ENCODE measurements at places on chromosomes 7 and 10.
A peak's percentile ranks its signal among the peaks of the same experiment; 100 is the strongest.

DNA sequence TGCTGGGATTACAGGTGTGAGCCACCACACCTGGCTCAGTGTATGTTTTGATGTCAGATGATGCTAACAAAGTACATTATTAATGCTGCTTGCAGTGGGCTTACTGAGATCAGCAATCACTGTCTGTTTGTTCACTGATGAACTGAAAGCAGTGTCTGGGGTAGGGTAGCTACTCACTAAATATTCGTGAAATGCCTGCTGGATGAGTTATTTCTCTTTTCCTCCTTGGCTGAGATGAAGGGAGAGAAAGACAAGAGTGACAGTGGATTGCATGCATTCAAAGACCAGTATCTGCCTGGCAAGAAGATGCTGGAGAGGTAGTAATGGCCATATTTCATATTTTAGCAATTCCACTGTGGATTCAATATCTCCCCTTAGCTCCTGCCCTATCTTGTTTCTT lies 32.3 kb downstream of the FAM107B start:
- DNase-seq: no peak

- no peak for DNase-seq
Observed at GRCh38 chr7:116170180-116170579, 40.2 kb upstream of the TES start.

DNA sequence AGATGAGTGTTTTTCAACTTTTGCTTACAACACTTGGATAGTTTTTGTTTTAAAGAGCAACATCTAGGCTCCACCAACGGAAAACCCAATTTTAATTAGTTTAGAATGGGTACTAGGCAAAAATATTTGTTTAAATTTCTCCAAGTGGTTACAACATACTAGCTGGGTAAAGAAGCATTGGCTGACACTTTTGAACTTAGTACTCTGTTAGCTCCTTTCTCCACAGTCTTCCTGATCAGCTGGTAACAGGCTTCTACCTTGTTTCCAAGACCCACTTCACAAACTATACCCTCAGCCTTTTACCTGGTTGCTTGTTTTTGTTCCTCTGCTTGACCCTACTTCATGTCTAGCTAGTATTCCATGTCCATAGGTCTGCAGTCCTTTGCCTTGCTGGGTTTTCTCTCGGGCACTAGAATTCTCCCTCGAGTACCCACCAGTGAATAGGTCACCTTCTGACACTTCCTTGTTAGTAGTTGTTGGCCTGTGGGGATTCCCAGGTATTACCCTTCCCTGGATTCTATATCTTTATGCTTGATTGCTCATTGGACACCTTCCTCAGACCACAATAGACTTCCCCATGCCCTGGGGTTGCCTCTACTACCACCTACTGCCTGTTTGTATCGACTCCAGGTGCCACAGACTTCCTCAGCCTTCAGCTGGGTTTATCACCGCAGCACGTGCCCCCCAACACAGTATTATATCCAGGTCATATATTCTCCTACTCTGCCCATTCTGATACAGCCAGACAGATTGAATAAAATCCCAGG lies 42.0 kb downstream of the PRPS1L1 start:
- no peak for DNase-seq

- no peak for DNase-seq
Observed at GRCh38 chr10:1483246-1483645, 254.1 kb downstream of the ADARB2 start.

DNA sequence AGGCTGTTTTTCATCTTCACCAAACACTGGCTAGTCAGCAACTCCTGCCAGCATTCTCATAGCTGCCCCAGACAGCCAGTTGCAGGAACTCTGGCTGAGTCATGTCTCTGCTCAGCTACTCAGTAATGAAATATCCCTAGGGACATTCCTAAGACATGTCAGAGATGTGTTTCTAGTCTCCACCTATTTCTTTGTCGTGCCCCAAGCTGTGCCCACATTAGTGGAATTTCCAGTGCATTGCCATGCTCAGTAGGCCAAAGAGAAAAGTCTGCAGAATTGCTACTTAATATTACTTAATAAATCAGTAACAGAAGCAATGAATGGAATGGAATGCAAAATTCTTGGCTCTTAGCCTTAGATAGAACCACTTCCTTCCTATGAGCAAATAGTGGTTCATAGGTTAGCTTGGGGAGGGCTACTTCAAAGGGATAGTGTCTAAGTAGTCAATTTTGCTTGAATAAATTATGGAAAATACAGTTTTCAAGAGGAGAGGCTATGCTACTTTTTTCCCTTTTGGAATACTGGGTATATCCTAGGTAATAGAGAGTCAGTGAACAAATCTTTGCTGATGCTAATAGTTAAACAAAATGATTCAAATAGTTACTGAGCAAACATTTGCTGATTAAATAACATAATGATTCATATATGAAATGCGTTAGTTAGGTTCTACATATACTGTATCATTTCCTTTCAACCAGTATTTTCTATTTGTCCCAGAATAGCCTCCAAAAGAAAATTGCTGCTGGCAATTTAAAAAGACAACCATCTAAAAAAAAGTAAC lies 23.6 kb upstream of the SEMA3C start:
- DNase-seq: peak; percentile 95

- no peak for DNase-seq
Observed at GRCh38 chr10:42975558-42976340, 101.1 kb upstream of the RET start.

- no peak for DNase-seq
Observed at GRCh38 chr7:131161103-131161502, 166.6 kb upstream of the MKLN1 start.

- no peak for DNase-seq
Observed at GRCh38 chr7:50774319-50774718, 8.4 kb downstream of the GRB10 start.

DNA sequence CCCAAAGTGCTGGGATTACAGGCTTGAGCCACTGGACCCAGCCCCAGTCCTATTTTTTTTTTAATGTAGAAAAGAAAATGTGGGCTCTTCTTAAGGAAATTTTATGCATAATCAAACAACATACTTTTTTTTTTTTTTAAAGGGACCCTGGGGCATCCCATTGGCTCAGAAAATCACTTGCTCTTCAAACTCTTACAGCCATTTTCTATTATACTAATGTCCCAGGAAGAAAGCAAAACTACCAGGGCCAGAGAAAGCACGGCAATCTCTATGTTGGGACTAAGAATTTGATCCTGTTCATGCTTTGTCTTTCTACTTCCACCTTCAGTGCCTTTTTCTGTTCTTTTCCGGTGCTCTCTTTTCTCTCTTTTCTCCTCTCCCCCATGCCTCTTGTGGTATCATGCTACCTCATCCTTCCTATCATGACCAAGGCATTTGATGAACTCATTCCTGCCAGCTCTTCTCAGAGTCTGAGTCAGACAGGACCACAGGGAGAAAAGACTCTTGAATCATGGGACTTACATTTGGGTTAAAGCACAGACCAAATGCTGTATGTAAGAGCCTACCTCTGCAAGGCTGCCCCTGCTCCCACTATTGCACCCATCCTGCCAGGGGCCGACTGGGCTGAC lies 76.4 kb upstream of the CCNY start:
- DNase-seq: peak; percentile 84

All from AG04449 (cell line).